ENCODE measurements at places on chromosomes 4 and X.
A peak's percentile ranks its signal among the peaks of the same experiment; 100 is the strongest.

DNA sequence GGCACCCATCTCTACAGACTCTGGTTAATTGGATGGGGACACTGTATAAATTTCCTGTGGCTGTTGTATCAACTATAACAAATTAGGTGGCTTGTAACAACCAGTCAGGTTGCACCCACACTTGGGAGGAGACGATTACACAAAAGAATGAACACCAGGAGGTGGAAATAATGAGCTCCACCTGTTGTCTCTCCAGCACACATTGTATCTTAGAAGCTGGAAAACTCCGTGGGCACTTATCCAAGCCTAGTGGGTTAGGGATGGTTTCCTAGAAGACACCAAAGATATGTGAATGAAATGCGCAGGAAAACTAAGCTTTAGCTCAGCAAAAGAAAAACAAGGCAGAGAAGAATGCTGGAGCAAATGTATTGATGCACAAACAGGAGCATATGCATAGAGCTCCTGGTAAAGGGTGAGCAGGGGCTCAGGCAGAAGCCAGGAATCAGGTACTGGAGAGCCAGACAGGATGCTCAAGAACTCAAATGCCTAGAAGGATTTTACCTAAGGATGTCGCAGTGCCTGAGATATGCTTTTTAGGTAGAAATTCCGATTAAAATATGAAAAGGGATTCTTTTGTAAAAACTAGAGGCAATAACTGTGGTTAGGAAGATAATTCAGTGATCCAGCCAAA lies 111.7 kb downstream of the GALNTL6 start:
- no peak overlapping the region for H3K27ac ChIP-seq
- no peaks in the 10 kb centered on the region for H3K4me1 ChIP-seq
- DNase-seq, result no peak
- H3K36me3 ChIP-seq, result no peaks in the 10 kb centered on the region

DNA sequence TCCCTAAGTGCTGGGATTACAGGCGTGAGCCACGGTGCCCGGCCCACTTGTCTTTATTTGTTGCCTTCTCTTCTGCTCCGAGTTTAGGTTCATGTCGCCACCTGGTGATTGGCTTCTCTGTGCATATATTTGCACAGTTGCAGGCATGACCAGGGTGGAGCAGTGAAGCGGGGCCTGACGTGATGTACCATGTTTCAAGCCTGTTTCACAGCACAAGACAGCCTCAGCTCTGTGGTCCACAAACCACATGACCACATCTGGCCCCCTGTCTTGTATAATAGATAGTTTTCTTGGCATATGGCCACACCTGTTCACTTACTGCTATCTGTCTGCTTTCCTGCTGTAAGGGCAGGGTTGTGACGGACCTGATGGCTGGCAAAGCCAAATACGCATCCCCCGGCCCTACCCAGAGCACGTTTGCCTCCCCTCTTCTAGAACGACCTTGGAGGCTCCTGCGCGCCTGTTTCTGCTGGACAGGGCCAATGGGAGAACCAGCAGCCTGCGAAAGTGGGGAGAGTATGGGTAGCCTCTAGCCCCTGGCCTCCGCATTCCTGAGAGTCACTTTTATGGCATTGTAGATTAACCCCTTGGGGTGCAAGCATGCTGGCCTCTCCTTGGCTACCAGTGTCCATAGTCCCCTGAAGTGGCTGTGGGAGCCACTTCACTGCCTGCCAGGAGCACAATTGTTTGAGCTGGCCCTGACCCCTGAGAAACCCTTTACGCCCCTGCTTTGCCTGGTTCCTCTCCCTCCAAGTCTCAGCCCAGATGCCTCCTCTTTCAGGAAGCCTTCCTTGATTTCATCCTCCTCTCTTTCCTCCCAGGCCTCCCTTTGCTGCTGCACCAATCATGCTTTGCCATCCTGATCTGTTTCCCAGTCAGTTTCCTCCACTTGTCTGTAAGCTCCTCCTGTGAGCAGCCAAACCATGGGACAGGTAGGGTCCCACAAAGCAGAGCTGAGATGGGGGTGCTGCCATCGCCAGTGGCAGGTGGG lies 6.0 kb upstream of the SH3TC1 start:
- H3K4me3 ChIP-seq, result no peak overlapping the region
- no peaks in the 10 kb centered on the region for H3K36me3 ChIP-seq
- H3K27ac ChIP-seq, result 0 out of 2 replicates have a peak overlapping the region, but pooled peaks have one; percentile 6

GRCh38 chr4:100268789-100269188 lies 78.5 kb upstream of the DDIT4L start:
- DNase-seq, result no peak
- no peak overlapping the region for H3K27ac ChIP-seq
- H3K4me3 ChIP-seq, result no peak overlapping the region
- H3K36me3 ChIP-seq, result no peaks in the 10 kb centered on the region

GRCh38 chr4:172660251-172660650 lies 508.4 kb upstream of the GALNT7 start:
- H3K4me1 ChIP-seq, result no peaks in the 10 kb centered on the region
- no peak overlapping the region for H3K4me3 ChIP-seq
- no peaks in the 10 kb centered on the region for H3K36me3 ChIP-seq
- H3K27ac ChIP-seq, result no peak overlapping the region
- DNase-seq, result no peak

DNA sequence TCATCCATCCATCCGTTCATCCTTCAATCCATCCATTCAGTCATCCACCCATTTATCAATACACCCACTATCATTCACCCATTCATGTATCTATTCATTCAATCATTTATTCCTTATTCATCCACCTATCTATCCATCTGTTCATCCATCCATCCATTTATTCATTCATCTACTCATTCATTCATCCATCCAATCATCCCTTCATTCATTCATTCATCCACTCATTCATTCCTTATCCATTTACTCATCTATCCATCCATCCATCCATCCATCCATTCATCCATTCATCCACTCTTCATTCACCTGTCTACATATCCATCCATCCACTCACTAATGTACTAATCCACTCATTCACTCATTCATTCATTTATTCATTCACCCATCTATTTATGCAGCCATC lies 9.5 kb downstream of the P2RY8 start:
- peaks cover 8% of the 10 kb centered on the region for H3K27me3 ChIP-seq
- H3K27ac ChIP-seq, result no peak overlapping the region
- no peaks in the 10 kb centered on the region for H3K36me3 ChIP-seq
- no peak overlapping the region for H3K4me3 ChIP-seq
- no peak for DNase-seq

GRCh38 chrX:104697294-104697693 lies 131.3 kb downstream of the IL1RAPL2 start:
- no peaks in the 10 kb centered on the region for H3K27me3 ChIP-seq
- H3K36me3 ChIP-seq, result no peaks in the 10 kb centered on the region
- H3K4me1 ChIP-seq, result no peaks in the 10 kb centered on the region

DNA sequence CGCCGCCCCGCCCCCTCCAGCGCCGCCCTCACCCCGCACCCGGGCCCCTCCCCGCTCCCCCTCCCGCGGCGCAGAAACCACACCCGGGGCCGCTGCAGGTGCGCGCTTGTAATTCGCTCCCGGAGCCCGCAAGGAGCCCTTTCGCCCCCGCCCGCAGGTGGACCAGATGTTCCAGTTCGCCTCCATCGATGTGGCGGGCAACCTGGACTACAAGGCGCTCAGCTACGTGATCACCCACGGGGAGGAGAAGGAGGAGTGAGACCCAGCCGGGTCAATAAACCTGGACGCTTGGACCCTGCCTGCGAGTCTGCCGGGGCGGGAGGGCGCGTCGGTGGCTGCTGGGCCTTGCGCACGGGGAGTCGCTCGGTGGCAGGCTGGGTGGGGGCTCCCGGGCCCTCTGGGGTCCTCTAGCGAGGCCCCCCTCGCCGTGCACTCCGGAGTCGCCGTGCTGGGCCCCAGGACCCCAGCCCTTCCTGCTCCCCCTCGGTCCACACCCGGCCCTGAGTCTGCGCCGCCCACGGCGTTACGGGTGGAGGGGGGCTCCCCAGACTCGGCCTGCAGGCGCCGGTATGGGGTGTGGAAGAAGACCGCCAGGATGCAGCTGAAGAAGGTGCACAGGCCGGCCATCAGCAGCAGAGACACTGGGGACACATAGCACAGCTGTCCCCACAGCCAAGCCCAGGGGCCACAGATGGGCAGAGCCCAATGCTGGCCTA lies 7.1 kb downstream of the SLC49A3 start:
- peaks cover 20% of the 10 kb centered on the region for H3K4me1 ChIP-seq
- no peak for DNase-seq
- H3K36me3 ChIP-seq, result no peaks in the 10 kb centered on the region

GRCh38 chr4:112156112-112156511 lies 10.9 kb downstream of the FAM241A start:
- no peak for DNase-seq
- H3K27ac ChIP-seq, result no peak overlapping the region
- H3K27me3 ChIP-seq, result no peaks in the 10 kb centered on the region
- H3K4me1 ChIP-seq, result no peaks in the 10 kb centered on the region
- no peaks in the 10 kb centered on the region for H3K36me3 ChIP-seq

DNA sequence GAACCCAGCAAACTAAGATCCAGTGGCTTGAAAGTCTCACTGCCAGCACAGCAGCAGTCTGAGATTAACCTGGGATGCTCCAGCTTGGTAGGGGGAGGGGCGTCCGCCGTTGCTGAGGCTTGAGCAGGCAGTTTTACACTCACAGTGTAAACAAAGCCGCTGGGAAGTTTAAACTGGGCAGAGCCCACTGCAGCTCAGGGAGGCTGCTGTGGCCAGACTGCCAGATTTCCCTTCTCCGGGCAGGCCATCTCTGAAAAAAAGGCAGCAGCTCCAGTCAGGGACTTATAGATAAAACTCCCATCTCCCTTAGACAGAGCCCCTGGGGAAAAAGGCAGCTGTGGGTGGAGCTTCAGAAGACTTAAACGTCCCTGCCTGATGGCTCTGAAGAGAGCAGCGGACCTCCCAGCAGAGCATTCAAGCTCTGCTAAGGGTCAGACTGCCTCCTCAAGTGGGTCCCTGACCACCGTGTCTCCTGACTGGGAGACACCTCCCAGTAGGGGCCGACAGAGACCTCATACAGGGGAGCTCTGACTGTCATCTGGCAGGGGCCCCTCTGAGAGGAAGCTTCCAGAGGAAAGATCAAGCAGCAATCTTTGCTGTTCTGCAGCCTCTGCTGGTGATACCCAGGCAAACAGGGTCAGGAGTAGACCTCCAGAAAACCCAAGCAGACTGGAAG lies 45.1 kb upstream of the CDX4 start:
- no peak overlapping the region for H3K4me3 ChIP-seq
- no peak for DNase-seq
- no peaks in the 10 kb centered on the region for H3K36me3 ChIP-seq
- H3K4me1 ChIP-seq, result no peaks in the 10 kb centered on the region

DNA sequence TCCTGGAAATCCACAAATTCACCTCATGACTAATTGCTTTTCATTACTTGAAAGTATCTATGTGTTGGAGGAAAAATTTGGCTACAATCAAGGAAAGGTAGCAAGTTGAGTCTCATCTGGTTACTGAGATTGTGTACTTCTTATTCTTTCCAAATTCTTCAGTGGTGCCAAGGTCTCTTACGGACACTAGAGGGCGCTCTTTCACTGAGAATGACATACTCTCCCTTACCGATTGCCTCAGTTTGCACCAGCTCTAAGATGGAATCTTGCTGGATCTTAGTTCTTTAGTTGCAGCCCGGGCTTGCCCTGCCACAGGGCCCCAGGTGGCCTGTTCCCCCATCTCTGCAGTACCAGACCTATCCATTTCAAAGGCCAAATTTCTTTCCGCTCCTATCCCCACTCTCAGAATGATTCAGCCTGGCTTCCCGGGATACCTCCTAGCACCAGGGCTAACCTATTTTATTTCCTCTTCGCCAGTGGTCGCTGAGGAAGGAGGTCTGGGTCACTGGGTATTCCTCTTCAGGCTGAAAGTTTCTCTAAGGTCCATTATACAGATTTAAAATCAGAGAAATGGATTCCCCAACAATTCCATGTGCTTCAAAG lies 24.6 kb upstream of the GPR50 start:
- H3K27ac ChIP-seq, result no peak overlapping the region
- H3K36me3 ChIP-seq, result no peaks in the 10 kb centered on the region
- peaks cover 6% of the 10 kb centered on the region for H3K27me3 ChIP-seq

All from HCT116 (cell line).